ENCODE measurements at places on chromosomes 6 and 20.
A peak's percentile ranks its signal among the peaks of the same experiment; 100 is the strongest.

DNA sequence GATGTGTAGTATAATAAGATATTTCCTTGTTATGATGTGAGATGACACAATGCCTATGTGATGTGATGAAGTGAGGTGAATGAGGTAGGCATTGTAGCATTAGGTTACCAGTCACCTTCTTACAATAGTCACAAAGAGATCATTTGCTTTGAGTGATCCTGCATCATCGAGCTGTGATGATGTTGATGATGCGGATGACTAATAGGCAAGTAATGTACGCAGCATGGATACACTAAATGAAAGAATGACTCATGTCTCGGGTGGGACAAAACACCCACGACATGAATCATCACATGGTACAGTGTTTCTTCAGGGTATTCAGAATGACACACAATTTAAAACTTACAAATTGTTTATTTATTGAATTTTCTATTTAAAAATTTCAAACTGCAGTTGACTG is 806.3 kb upstream of the GJE1 start:
- peak; percentile 37 for DNase-seq

- no peak for DNase-seq
Observed at GRCh38 chr6:551405-551804, 105.5 kb downstream of the HUS1B start.

GRCh38 chr6:13267142-13267651 is 61.1 kb downstream of the TBC1D7 start:
- DNase-seq, result no peak

DNA sequence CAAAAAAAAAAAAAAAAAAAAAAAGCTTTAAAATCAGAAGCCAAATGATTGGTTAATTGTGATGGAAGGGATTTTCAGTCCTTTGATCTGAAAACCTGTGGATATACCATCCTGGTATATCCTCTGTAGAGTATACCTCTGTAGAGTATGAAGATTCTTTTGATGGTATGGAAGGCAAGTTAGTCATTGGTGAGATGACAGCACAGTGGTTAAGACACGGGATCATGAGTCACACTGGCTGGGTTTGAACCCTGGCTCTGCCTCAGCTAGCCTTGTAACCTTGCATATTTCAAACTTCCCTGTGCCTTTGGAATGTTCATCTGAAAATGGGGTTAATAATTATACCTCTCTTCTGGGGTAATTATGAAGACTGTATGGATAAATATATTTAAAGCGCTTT is 179.3 kb downstream of the CARMIL1 start:
- DNase-seq, result no peak

DNA sequence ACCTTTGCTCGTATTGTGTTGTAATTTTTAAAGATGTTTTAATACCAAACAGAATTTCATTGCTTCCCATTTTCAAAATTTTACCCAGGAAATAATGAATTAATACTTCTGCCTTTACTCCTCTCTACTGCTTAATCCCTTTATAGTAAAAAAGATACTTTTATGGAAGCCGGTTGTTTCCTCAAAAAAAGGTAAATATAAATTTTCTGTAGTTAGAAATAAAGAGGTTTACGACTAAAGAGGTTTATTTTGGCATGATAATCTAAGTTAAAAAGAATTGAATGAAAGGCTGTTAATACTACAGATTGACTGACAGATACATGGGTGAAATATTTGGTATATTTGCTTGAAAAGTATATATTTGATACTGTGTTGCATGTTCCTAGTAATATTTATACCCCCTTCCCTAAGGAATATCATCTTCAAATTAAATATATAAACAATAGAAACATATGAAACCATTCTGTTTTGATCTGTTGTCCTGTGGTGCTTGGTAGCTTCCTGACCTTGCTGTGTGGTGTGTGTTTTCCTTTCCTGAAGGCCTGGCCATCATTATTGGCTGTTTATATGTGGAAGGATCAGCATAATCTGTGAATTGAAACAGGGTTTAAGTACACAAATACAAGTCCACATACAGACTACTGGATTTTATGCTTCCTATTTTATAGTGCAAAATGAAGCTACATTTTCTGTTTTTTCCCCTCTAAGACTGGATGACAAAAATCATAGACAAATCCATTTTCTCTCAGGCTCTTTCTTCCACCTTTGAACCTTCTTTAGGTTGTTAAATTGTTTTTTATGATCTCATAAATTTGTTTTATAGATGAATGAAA is 2.3 kb downstream of the LIN28B start:
- DNase-seq, result no peak

DNA sequence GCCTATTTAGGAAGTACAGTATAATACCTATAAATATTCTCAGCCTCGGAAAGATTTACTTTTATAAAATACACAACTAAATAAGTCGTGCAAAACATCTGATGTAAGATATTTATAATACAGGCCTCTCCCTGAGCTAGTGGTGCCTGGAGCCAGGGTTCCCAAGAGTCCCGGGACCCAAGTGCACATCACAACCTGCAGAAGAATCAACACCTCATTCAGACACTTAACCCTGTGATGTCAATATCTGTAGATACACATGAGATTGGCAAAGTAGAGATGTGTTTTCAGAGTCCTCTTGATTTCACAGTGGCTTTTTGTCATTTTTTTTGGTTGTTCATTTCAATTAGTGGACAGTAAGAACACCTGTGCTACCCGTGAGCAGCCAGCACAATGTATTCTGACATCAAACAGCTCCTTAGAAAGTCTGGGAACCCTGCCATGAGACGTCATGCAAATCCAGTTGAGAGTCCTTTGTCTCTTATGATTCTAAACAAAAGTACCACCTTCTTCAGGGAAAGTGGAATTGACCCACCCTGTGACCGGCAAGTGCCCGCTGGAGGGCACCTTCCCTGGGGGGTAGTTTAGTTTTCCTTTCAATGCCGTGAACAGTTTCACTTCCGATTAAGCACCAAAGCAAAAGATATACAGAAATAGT is 101.6 kb downstream of the DACT2 start:
- DNase-seq, result no peak

- DNase-seq, result no peak
Observed at GRCh38 chr6:1864496-1864895, 254.8 kb downstream of the FOXC1 start.

- no peak for DNase-seq
Observed at GRCh38 chr6:75275067-75275466, 9.5 kb downstream of the TMEM30A start.

- no peak for DNase-seq
Observed at GRCh38 chr20:51955756-51956155, 153.4 kb upstream of the SALL4 start.

GRCh38 chr6:46217671-46218131 is 46.9 kb upstream of the ENPP5 start:
- DNase-seq, result no peak

GRCh38 chr6:159170999-159171712 is 2.0 kb downstream of the FNDC1 start:
- no peak for DNase-seq

DNA sequence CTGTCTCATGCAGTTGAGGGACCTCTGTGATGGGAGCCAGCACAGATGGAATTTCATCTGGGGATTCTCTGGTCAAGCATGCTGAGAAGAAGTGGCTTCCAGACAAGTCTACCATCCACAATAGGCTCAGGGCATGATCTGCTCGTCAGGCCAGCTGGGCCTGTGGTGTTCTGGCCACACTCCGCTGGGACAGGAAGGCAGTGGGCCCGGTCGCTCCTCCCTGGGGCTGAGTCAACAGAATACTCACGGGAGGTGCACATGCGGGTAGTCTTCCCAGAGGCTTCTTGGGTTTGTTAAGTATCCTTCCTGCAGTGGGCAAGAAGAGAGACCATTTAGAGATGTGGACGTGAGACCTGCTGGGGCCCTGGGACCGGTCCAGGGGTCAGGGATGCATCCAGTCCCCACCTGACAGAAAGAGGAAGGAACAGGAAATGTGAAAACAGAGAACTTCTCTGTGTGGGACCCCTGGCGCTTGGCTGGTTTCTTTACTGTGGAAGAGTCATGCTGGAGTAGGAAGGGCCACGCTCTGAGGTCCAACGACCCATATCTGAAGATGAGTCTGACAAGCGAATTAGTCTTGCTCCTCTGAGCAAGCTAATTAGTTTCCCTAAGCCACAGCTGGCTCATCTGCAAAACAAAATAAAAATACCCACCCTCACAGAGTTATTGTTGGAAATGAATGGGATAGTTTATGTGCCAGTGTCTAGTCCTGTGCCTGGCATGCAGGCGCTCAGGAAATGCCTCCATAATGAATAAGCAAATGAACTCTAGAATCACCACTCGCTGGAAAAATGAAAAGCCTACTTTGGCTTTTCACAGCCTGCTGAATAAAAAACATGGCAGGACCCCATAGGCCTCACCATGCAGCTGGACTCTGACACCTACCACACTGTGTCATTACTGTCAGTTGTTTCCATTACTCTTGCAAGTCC is 67.3 kb downstream of the TRAM2 start:
- no peak for DNase-seq
